ENCODE measurements at places on chromosomes 7 and 10.

- DNase-seq, result no peak
Observed at GRCh38 chr7:55514546-55515265, 57.6 kb downstream of the VOPP1 start.

GRCh38 chr10:78614744-78615143 lies 454.0 kb upstream of the ZMIZ1 start:
- DNase-seq, result no peak

DNA sequence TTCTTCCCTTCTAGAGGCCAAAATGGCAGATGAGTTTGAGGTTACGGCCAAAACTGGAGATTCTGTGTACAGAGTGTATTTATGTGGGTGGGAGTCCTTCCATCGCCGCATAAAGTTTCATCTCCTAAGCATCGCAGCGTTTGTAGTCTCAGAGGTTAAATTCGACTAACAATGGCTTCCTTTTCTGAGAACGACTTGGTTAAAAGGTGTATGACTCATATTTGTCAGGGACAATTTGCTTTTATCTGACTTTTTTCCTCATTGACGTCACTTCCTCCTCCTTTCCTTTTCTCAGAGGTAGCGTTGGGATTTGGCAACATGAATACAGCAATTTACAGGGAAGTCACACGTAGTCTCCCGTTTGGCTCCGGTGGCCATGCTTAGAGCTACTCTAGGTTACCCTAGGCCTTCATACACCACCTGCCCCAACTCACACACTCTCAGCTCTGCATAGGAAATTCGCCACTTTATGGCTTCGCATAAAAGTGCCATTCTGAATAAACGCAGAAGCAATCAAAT lies 37.6 kb upstream of the TCF7L2 start:
- DNase-seq, result no peak

- DNase-seq, result no peak
Observed at GRCh38 chr7:14137676-14138075, 148.2 kb upstream of the ETV1 start.

DNA sequence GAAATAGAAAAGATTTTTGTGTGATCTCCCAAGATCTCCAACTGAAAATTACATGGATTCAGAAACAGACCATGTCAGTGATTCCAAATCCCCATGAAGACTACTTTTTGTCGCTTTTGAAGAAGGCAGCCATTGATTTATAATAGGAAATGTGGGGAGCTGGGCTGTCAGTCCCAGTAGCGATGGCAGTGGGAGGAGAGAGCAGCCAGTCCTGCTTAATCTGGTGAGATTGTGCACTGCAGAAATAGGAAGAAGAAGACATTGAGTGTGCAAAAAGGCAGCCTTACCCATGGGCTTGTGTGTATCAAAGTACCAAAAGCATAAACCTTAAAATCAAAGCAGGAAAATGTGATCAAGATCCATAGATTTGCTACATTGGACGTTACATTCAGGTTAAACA lies 4.8 kb downstream of the ADRB1 start:
- DNase-seq, result no peak

DNA sequence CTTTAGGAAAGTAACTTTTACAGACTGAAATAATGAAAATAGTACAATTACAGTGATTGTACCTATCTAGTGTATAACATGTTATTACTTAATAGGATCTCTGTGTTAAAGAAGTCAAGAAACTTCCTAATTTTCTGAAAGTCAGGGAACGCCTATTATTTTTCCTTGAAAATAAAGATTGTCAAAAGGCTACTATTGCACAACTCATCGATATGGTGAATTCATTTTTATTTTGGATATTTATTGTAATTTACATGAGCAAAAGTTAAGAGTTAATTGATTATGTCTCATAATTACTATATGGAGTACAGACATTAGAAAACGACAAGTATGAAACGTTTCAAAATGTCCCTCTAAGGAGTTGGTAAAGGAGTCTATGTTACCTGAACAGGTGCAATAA lies 12.8 kb downstream of the MINDY3 start:
- DNase-seq, result no peak

DNA sequence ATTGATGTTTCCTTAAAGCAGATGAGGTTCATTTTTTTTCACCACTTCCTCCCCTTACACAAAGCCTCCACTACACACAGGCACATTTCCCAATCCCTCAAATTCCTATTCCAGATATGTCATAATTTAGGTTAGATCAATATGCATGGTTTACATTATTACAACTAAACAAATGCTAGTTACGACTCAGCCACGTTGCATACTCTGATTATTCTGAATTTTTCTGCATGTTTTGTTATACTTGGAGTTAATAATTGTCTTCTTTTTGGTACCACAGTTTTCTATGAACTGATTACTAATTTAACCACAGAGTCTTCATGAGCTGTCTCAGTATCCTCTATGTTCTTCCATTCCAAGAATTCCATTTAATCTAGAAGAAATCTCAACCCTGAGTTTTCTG lies 4.4 kb upstream of the BICC1 start:
- DNase-seq, result no peak

Measured in T1000 (cell line).